Myocyte (in vitro differentiated cells): ENCODE measurements at places on chromosomes 13 and 19. TPM values are rescaled to one million over a fixed set of nuclear protein-coding genes. Genes with fewer than 3 reads are reported as not detected.

The FAM124A gene
- 0.05 TPM in 1 of 2 replicates, not detected in the other for total RNA-seq

GRCh38 chr13:113907635-113908617, 44.0 kb upstream of the GAS6 start:
- DNase-seq: no peak

- no peak for DNase-seq
These were observed 37.4 kb upstream of the TEX29 start for GRCh38 chr13:111282997-111283396.

DNA sequence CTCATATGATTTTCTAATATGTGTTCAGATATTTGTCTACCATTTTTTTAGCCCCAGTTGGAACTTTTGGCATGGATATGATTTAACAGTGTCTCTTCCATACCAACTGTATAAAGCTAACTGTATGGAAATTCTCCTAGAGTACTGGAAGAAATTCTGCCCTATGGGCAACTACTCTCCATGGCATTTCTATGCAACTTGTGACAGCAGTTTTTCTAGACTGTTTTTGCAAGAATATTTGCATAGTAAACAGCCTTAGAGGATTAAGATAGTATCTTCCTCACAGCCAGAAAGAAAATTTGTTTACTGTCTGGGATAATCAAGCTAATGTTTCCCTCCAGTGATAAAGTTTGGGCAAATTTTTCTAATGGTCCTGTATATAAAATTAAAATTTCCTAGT, 119.9 kb upstream of the PCDH17 start:
- DNase-seq: no peak

GRCh38 chr13:23793711-23794110, 95.5 kb downstream of the MIPEP start:
- DNase-seq: peak; percentile 46

DNA sequence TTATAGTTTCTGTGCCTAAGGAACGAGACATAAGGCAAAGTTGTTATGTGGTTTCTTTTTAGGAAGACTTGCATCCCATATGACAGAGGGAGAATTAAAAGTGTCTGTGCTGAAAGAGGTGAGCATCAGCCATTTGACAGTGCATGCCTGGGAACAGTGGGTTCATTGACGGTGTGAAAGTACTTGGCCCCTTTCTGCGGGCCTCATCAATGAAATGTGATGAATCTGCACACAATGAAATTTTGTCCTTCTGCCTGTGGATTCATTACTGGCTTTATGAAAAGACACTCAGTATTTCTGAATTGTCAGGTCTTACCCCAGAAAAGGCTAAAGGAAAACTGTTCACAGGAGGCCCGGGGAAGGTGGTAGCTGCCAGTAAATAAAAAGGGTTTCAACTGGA, 295.8 kb downstream of the FOXO1 start:
- no peak for DNase-seq

DNA sequence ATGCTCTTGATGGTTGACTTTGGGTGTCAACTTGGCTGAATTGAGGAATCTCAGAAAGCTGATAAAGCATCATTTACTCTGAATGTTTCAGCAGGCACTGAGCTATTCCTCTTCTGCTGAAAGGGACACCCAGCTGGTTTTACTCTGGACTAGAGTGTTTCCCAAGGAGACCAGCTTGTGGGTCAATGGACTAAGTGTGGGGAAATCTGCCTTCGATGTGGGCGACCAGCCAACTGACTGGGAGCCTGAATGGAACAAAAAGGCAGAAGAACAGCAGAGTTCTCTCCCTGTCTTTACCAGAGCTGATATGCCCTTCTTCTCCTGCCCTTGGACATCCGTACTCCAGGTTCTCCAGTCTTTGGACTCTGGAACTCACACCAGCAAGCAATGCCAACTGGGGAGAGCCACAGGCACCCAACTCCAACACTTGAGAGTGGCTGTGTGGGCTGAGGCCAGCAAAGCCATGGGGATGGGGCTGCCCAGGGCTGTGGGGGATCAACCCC, 32.2 kb downstream of the MRPL57 start:
- no peak for DNase-seq

GRCh38 chr13:49620170-49620621, 8.1 kb upstream of the ARL11 start:
- no peak for DNase-seq

DNA sequence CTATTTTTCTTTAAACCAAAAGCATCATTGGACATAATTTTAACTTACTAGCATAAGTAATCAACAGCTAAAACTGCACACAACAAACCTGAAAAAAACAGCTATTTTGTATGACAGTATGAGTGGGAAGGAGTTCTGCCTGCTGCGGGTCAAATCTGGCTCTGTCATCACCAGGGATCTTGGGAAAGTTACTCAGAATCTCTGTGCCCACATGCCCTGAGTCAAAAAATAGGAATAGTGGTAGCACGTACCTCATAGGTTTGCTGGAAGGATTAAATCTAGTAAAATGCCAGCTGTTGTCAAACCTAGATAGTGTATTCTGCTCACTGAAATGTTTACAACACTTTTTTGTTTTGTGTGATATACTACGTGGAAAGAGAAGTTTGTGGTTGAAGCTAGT, 1.1 kb downstream of the CLN5 start:
- DNase-seq: peak; percentile 57

The BST2 gene
- 0.57 and 0.62 TPM in 2 replicates for total RNA-seq

The SWSAP1 gene
- total RNA-seq: 0.86 and 1.7 TPM in 2 replicates

- no peak for DNase-seq
These were observed 459 bp downstream of the MIDN start for GRCh38 chr19:1248786-1249297.

The DIRAS1 gene
- total RNA-seq: 4.2 and 4.5 TPM in 2 replicates

GRCh38 chr13:108677806-108678205, 48.4 kb downstream of the MYO16 start:
- no peak for DNase-seq

The PGLYRP2 gene
- total RNA-seq: not detected in 2 replicates

DNA sequence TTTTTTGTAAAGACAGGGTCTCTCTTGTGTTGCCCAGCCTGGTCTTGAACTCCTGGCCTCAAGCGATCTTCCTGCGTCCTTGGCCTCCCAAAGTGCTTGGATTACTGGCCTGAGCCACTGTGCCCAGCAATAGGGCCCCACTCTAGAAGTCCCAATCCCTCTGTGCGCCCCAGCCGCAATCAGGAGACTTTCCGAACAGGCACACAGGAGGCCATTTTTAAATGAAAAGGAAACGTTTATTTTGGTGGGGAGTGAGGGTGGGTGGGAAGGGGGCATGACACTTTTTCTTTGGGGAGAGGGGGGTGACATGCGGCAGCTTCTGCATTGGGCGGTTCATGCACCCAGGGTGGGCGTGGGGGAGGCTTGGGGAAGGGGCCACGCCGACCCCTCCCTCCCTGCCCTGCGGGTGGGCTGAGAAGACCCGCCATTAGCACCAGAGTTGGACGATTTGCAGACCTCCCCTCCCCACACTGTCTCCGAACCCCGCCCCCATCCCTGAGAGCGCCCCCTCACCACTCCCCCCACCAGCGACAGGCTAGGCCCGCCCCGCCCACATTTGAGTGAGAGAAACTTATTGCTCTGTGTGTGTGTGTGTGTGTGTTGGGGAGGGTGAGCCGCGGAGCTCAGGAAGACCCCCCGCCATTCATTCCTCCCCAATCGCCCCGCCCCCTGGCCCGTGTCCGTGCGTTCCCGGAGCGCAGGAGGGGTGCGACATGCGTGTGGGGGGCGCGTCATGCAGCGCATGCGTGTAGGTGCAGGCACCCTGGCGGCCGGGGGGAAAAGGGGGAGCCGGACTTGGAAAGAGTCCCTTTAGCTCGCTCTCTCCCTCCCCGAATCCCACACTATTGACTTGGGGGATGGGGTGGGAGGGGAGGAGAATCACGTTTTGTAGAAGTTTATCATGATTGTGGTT, 17.2 kb downstream of the KCNC3 start:
- DNase-seq: no peak

- DNase-seq: peak; percentile 56
These were observed 81.0 kb downstream of the NUFIP1 start for GRCh38 chr13:44908266-44908665.

DNA sequence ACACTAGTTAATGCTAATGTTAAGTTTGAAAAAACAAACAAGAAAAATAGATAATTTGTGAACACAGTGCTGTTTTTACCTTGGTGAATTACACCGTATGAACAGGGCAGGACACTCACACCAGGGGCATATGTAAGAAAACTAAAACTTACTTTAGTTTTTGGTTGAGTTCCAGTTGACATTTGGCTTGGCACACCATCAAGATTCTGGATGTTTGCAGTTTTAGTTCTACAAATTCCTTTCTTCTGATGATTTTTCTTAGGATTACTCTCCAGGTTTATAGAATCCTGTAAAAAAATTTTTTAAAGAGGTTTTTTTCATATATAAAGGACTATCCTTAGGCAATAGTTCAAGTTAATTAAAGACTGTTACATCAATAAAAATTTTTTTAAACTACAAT, 238.5 kb upstream of the STARD13 start:
- DNase-seq: peak; percentile 74

DNA sequence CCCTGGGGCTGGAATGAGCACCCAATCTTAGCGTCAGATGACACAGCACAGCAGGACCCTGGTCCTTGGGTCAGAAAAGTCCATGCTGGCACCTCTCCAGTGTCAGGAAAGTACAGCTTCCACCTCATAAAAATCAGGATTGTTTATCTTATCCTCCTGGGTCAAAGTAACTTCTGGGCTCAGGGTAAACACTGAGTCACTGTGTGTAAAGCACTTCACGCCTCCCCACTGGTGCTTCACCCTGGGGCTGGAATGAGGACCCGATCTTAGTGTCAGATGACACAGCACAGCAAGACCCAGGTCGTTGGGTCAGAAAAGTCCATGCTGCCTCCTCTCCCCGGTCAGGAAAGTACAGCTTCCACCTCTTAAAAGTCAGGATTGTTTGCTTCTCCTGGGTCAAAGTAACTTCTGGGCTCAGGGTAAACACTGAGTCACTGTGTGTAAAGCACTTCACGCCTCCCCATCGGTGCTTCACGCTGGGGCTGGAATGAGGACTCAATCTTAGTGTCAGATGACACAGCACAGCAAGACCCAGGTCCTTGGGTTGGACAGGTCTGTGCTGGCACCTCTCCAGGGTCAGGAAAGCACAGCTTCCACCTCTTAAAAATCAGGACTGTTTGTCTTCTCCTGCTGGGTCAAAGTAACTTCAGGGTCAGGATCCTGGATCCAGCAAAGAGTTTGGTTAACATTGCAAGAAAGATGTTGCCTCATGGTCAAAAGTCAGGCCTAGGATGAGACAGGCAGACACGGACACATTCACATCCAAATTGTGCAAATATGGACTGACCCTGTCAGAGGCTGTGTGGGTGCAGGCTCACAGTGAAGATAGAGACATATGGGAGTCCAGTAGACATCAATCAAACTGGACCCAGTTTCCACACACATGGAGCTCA, 39.2 kb upstream of the CYP2A7 start:
- no peak for DNase-seq

DNA sequence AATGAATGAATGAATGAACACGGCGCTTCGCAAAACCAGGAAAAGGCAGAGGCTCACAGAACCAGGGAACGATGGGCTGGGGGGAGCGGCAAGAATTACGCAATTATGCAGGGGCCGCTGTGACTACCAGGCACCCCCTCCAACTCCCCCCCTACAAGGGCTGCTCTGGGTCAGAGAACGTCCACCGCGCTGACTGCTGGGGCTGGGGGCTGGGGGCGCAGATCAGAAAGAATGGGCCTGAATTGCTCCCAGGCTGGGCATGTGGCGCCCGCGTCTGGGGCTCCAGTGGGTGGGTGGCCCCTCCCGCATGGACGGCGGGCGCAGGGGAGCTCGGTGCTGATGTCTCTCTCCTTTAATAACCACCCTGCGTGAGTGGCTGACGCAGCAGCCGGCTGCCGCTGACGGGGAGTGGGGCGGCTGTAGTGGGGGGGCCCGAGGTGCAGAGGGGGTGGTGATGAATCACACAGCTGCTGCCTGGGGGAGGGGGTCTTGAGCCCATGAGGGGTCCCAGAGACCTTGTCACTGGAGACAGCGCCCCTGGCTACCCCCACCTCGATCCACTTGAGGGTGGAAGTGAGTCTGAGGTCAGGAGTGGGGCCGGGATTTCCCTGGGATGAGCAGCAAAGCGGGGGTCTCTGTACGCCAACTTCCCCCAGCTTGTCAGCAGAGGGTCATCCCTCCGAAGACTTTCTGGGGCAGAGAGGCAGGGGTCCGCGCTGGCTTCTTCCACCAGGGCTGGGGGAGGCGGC, 1.5 kb upstream of the CIRBP start:
- DNase-seq: no peak

The SH3GL1 gene
- 179 and 258 TPM in 2 replicates for total RNA-seq

The EPSTI1 gene
- total RNA-seq: 2.7 and 5.5 TPM in 2 replicates

The C19orf33 gene
- total RNA-seq: not detected in 2 replicates

- no peak for DNase-seq
These were observed 1981.1 kb upstream of the PCDH20 start for GRCh38 chr13:63396746-63397145.

GRCh38 chr13:63433546-63434150, 2018.0 kb upstream of the PCDH20 start:
- DNase-seq: no peak

DNA sequence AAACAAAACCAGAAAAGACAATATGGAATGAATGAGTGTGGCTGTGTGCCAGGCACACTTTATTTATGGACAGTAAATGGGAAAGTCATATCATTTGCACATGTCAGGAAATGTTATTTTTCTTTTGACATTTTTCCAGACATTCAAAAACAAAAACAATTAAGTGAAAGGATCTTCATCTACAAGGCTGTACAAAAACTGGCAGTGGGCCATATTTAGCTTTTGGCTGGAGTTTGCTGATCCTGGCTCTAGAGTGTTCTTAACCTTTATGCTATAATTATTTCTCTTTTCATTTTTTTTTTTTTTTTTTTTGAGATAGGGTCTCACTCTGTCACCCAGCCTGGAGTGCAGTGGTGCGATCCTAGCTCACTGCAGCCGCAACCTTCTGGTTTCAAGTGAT, 6.5 kb upstream of the TNFSF9 start:
- DNase-seq: no peak

The CGB7 gene
- 0.29 TPM in 1 of 2 replicates, not detected in the other for total RNA-seq

- DNase-seq: no peak
These were observed 19.1 kb downstream of the TMEM150B start for GRCh38 chr19:55305983-55306562.

- DNase-seq: peak; percentile 5
These were observed 471.4 kb downstream of the MYO16 start for GRCh38 chr13:109100705-109101304.

The STAP2 gene
- 3.1 and 4.5 TPM in 2 replicates for total RNA-seq

- DNase-seq: no peak
These were observed 16.2 kb downstream of the RB1 start for GRCh38 chr13:48319531-48320398.

- peak; percentile 95 for DNase-seq
These were observed 25.7 kb downstream of the SH3GL1 start for GRCh38 chr19:4374498-4375163.

GRCh38 chr19:33052352-33052972, 12.2 kb downstream of the RHPN2 start:
- peak; percentile 46 for DNase-seq

- DNase-seq: no peak
These were observed 524.7 kb downstream of the MYO16 start for GRCh38 chr13:109154146-109154545.

- DNase-seq: no peak
These were observed 65.8 kb downstream of the SIPA1L3 start for GRCh38 chr19:37972803-37973202.
